ENCODE measurements at places on chromosomes 7 and 10.

DNA sequence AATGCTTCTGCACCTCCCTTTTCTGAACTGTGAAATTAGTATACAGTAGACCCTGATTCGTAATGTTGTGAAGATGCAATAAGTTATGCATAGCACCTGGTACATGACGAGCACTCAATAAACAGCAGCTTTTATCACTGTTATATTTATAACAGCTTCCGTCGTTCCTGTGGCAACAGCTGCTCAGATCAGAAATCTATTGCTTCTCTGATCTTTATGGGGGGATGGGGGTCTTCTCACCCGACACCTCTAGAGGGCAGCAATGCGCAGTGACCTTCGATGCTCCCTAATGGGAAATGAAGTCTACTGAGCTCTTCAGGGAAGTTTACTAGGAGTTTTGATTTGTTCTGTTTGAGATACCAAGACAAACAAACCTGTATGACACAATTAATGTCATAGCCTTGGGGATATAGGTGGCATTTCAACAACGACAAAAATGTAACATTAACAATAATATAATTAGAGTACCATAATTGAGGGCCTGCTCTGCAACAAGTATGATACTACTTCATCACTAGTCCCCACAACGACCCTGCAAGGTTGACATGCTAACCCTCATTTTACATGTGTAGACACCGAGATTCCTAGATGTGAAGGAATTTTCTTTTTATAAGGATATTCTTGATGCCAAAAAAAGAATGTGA is 289.6 kb downstream of the SFMBT2 start:
- DNase-seq, result no peak

- DNase-seq, result no peak
These were observed 45.5 kb upstream of the ZNRF2 start for GRCh38 chr7:30238721-30239441.

DNA sequence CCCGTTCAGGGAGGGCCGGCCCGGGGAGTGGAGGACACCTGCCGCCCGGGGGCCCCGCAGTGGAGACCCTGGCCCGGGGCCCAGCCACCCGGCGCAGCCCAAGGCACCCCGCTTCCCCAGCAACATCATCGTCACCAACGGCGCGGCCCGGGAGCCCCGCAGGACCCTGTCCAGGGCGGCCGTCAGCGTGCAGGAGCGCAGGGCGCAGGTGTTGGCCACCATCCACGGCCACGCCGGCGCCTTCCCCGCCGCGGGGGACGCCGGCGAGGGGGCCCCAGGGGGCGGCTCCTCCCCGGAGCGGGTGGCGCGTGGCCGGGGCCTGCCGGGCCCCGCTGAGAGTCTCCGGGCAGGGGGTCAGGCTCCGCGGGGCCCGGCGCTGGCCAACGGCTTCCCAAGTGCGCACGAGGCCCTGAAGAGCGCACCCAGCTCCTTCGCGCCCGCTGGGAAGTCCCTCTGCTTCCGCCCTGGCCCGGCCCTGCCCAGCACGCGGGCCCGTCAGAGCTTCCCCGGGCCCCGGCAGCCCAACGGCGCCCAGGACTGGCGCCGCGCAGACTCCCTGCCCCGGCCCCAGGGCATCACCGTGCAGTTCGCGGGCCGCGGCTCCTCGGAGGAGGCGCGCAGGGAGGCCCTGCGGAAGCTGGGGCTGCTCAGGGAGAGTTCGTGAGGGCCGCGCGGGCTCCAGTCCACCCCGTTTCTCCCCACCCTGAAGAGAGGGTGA is 46.7 kb downstream of the PROSER2 start:
- no peak for DNase-seq

- DNase-seq, result no peak
These were observed 370.5 kb upstream of the BMPER start for GRCh38 chr7:33534833-33535232.

- DNase-seq, result no peak
These were observed 26.0 kb downstream of the PRSS2 start for GRCh38 chr7:142796501-142797390.

DNA sequence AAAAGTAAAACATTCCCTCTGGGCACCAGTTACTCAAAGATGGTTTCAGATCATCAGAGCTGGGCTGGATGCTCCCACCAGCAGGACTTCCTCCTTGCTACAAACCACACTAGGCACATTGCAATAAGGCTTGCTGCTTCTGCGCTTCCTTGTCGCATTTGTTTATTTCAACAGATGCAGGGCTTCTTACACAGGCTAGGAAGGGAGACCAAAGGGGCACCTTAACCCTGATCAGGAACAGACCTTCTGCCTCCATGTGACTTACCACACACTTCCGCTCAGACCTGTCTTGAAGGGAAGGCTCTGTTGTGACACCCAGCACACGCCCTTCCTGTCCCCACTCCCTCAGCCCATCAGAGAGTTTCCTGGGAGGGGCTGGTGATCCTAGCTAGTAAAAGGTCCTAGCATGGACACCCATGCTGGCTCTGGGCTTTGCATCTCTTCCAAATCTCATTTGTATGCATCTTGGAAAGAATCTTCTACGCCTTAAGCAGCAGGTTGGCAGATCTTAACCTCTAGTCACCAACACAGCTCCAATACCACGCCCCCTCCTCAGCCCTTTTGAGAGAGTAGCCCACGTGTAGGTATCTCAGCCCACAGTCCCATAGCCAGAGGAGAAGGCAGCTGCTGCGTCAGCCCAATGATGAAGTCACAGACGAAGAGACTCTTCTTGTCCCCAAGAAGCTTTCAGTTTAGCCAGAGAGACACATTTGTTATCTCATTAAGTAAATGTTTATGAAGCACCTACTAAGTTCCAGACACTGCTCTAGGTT is 47.1 kb upstream of the SVIL start:
- DNase-seq, result no peak
